ENCODE measurements at places on chromosomes 16 and 17. TPM values are rescaled to one million over a fixed set of nuclear protein-coding genes. Genes with fewer than 3 reads are reported as not detected.

GRCh38 chr17:50272711-50273653, 1.3 kb upstream of the TMEM92 start:
- H3K4me1 ChIP-seq = peaks cover 23% of the 10 kb centered on the region
- H3K36me3 ChIP-seq = no peaks in the 10 kb centered on the region
- no peak overlapping the region for H3K27ac ChIP-seq
- peak; percentile 78 for DNase-seq

DNA sequence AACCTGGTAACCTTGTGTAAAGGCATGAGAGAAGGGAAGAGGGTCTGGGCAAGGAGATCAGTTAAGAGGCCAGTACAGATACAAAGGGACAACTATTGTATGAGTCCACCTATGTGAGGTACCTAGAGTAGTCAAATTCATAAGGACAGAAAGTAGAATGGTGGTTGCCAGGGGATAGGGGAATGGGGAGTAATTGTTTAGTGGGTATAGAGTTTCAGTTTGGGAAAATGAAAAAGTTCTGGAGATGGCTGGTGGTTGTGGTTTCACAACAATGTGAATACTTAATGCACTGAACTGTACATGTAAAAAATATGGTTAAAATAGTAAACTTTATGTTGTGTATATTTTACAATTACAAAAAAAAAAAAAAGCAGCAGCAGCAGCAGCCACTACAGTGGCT, 49.4 kb downstream of the SNTB2 start:
- H3K4me1 ChIP-seq = no peaks in the 10 kb centered on the region
- H3K4me3 ChIP-seq = no peak overlapping the region
- H3K27ac ChIP-seq = no peak overlapping the region
- H3K36me3 ChIP-seq = peaks cover 3% of the 10 kb centered on the region
- H3K27me3 ChIP-seq = no peaks in the 10 kb centered on the region
- no peak for DNase-seq

- H3K27ac ChIP-seq = peak overlapping the region; percentile 95
- DNase-seq = no peak
- H3K36me3 ChIP-seq = no peaks in the 10 kb centered on the region
- H3K4me3 ChIP-seq = peak overlapping the region; percentile 81
- peaks cover 26% of the 10 kb centered on the region for H3K4me1 ChIP-seq
- H3K27me3 ChIP-seq = peaks cover 3% of the 10 kb centered on the region
Observed at GRCh38 chr17:7352503-7352889, 534 bp downstream of the KCTD11 start.

DNA sequence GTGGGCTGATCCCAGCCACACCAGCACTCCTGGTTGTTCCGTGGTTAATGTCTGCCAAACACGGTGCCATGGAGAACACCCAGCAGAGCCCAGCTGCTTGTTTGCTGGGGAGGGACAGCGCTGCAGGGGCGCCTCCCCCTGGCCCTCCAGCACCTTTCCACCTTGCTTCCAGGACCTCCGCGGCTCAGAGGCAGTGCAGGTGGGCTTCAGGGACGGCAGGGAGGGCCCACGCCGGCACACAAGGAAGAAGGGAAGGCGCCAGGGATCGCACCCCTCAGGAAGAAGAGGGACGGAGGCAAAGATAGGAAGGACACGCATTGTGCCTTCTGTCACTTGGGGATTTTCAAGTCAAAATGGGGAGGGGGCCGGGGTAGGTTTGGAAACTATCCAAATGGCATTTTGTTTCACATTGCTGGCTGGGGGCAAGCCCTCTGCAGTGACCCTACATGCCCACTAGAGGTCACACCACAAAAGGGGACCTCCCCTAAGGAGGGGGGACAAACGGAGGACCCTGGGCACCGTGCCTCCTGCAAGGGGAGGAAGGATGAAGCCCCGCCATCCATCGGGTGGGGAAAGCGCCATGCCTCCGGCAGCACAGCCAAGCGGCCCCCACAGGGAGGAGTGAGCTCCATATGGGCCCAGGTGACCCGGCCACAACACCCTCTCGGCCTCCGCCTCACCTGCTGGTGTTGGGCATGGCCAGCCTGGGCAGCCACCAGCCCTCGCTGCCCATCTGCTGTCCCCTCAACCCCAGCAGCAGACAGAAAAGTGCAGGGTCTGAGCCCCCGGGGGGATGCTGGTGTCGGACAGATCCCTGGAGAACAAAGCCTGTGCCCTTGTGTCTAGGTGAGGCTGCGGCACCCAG, 7.5 kb upstream of the C16orf95 start:
- no peaks in the 10 kb centered on the region for H3K27me3 ChIP-seq
- H3K36me3 ChIP-seq = no peaks in the 10 kb centered on the region
- H3K4me3 ChIP-seq = no peak overlapping the region

- no peaks in the 10 kb centered on the region for H3K36me3 ChIP-seq
- H3K27ac ChIP-seq = no peak overlapping the region
- peaks cover 2% of the 10 kb centered on the region for H3K4me1 ChIP-seq
- peaks cover 2% of the 10 kb centered on the region for H3K27me3 ChIP-seq
- no peak for DNase-seq
- H3K4me3 ChIP-seq = no peak overlapping the region
Observed at GRCh38 chr17:78973196-78973595, 6.5 kb downstream of the LGALS3BP start.

DNA sequence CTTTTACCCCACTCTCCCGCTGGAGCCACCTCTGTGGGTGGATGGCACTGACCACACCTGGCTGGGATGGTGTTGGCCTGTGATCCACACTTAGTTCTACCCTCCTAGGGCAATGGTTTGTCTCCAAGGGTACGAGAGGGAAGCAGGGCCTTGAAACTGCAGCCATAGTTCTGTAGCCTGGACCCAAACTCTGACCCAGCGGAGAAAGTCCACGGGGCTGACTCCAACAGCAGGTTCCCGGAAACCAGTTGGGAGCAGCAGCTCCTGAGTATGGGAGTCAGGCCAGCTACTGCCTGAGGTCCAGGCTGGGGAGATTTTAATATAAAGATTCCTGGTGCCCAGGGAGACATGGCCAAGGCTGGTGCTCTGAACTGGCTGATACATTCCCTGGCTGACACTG, 23.6 kb upstream of the MTSS2 start:
- peaks cover 8% of the 10 kb centered on the region for H3K4me1 ChIP-seq
- no peak overlapping the region for H3K27ac ChIP-seq
- no peak for DNase-seq
- no peaks in the 10 kb centered on the region for H3K36me3 ChIP-seq
- no peaks in the 10 kb centered on the region for H3K27me3 ChIP-seq

DNA sequence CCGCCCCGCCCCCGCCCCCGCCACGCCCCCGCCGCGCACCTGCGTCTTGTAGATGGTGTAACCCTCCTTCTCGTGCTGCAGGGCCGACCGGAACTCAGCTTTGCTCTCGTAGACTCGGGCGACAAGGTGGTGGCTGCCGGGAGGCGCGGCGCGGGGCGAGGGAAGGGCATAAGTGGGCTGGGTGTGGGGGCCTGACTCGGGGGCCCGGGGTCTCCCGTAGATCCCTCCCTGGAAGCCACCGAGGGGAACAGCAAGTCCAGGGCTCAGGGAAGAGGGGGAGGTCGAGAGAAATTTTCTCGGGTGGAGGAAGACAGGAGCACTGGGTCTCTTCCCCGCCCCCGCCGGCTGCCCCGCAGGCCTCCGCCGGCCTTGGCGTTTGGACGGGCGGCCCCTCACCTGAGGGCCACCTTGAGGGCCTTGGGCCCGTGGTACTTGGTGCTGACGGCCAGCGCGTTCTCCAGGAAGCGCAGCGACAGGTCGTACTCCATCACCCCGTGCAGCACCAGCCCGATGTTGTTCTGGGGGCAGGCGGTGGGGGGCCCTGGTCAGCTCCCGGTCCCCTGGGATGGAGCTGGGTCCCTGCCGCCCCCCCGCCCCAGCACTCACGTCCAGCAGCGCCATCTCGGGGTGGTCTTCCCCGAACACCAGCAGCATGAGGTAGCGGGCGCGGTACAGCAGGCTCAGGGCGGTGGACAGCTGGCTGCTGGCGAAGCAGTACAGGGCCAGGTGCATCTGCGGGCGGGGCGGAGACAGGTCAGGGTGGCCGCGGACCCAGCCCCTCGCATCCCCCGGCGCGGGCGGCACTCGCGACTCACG, 19.4 kb downstream of the CLUH start:
- peaks cover 1% of the 10 kb centered on the region for H3K36me3 ChIP-seq
- no peak overlapping the region for H3K27ac ChIP-seq
- DNase-seq = no peak
- peaks cover 7% of the 10 kb centered on the region for H3K4me1 ChIP-seq
- no peaks in the 10 kb centered on the region for H3K27me3 ChIP-seq

GRCh38 chr17:6651919-6652452, 424 bp downstream of the C17orf100 start:
- DNase-seq = no peak
- H3K4me1 ChIP-seq = peaks cover 32% of the 10 kb centered on the region
- peaks cover 3% of the 10 kb centered on the region for H3K36me3 ChIP-seq
- H3K4me3 ChIP-seq = peak overlapping the region; percentile 35
- peaks cover 29% of the 10 kb centered on the region for H3K27me3 ChIP-seq

DNA sequence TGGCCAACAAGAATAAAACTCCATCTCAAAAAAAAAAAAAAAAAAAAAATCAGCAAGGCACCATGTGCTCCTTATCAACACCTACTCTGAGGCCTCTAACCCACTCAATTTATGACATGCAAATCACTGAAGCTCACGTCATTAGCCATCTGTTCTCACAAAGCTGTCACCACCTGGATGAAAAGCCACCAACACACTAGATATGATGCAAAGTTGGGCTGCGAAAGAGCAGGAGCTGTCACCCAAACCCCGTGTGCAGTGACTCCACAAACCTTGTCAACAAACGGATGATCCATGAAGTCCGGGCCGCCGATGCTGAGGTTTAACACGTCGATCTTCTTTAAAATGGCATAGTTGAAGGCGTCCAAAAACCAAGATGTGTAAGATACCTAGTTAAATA, 25.3 kb downstream of the MBTPS1 start:
- H3K36me3 ChIP-seq = peaks cover 33% of the 10 kb centered on the region
- peak overlapping the region; percentile 30 for H3K27ac ChIP-seq
- H3K4me3 ChIP-seq = no peak overlapping the region
- H3K4me1 ChIP-seq = peaks cover 9% of the 10 kb centered on the region
- H3K27me3 ChIP-seq = no peaks in the 10 kb centered on the region

DNA sequence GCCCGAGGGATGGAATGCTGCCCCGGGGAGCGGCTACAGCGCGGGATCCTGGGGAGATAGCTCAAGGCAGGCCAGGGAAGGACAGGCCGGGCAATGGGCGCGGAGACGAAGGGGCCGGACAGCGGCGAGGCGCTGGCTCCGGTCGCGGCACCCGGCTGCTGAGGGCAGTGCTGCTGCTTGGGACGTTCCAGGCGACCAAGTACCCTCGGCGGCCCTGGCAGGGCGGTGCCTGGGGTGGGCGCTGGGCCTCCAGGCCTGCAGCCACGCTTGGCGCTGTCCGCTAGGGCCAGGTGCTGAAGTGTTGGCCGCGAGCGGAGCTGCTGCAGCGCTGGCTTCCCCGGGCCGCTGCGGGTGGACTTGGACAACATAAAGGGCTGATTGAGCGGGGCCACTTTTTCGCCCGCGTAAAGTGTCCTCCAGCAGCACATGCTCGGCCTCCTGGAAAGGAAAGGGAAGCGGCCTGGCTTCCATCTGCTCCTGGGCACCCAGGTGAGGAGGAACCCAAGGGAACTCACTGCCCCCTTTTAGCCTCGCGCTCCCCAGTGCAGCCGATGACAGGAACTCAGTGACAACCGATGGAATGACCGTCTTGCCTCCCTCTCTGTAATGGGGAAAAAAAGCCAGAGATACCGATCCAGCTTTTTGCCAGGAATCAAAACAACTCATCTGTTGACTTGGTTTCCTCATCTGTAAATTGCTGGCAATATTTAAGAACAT, 23.7 kb downstream of the CLEC3A start:
- H3K27me3 ChIP-seq = peaks cover 42% of the 10 kb centered on the region
- peak; percentile 96 for DNase-seq
- peaks cover 7% of the 10 kb centered on the region for H3K4me1 ChIP-seq
- peak overlapping the region; percentile 45 for H3K27ac ChIP-seq

DNA sequence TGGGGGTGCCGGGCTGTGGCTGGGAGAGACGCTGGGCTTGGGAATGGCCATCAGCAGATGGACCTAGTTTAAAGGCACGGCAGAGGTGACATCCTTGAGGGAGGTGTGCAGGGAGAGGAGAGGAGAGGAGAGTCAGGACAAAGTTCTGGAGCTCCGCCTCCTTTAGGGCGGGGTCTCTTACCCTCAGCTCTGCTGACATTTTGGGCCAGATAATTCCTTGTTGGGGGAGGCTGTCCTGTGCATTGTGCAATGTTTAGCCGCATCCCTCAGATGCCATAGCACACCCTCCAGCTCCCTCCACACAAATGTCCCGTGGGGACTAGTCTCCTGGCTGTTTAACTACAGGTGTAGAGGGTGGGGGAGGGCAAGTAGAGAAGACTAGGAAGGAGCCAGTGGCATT, 48.3 kb downstream of the ARHGAP23 start:
- peak overlapping the region; percentile 43 for H3K27ac ChIP-seq
- peaks cover 13% of the 10 kb centered on the region for H3K27me3 ChIP-seq
- no peak for DNase-seq

The KRTAP1-1 gene
- not detected for total RNA-seq

The GID4 gene
- 10.2 TPM for total RNA-seq

The PLXDC1 gene
- total RNA-seq = 3.7 TPM

The ANKFN1 gene
- total RNA-seq = not detected

The CRHR1 gene
- total RNA-seq = not detected

The CNTROB gene
- 51.6 TPM for total RNA-seq
